Activated B cell treated with CpG ODN at 0.5 μM for 24 hours (primary cell): ENCODE measurements at places on chromosomes 3 and 15.

DNA sequence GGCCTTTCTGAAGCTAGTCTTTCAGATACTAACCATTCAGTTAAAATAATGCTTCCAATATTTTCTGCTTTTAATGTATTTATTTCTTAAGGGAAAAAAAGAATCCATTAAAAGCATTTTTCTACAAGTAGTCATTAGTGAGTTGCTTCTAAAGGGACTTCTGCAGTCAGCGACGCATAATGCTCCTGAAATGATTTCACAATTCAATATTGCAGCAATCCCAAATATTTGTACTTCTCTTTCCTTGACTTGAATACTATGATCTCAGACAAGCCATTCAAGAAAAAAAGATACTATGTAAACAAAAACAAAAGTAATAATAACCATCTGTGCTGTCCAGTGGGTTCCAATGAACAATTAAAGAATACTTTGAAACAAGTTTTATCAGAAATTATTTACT lies 681.0 kb downstream of the DIPK2A start:
- no peak for DNase-seq

DNA sequence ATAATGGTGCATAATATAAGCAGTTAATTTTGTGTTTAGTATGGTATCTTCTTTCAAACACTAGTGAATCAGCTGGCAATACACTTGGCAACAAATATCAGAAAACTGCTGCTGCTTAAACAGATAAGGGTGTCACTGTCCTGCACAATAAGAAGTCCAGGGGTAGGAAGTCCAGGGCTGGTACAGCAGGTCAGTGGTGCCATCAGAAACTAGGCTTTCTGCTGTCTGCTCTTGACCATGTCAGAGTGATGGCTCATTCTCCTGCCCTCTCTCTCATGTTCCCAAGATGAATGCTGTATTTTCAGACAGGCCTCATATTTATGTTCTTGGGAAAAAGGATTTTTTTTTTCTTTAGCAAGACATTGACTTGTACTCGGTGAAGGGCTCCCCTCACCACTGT lies 9.2 kb upstream of the GRK7 start:
- DNase-seq = no peak

GRCh38 chr3:81735334-81735733 lies 26.1 kb downstream of the GBE1 start:
- DNase-seq = no peak

GRCh38 chr3:23455084-23455483 lies 252.0 kb downstream of the UBE2E2 start:
- DNase-seq = no peak

DNA sequence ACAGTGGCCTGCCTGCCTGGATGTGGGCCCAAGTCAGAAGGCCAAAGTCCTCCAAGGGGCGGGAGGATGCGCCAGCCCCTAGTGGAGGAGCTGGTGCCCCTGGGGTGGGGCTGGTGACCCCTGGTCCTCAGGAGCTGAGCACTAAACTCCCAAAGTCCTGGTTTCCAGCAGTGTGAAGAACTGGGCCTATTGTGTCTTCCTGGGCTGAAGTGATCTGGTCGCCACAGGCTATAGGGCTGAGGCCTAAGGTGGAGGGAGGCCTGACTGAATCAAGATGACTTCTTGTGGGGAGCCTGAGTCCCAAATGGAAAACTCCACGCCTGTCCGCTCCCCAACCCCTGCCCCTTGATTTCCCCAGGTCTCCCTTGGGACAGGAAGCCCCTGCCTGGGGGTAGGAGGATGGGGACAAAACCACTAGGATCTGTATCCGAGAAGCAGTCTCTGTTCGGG lies 753 bp upstream of the FES start:
- no peak for DNase-seq

GRCh38 chr3:76954412-76954811 lies 85.5 kb upstream of the ROBO2 start:
- DNase-seq = no peak

DNA sequence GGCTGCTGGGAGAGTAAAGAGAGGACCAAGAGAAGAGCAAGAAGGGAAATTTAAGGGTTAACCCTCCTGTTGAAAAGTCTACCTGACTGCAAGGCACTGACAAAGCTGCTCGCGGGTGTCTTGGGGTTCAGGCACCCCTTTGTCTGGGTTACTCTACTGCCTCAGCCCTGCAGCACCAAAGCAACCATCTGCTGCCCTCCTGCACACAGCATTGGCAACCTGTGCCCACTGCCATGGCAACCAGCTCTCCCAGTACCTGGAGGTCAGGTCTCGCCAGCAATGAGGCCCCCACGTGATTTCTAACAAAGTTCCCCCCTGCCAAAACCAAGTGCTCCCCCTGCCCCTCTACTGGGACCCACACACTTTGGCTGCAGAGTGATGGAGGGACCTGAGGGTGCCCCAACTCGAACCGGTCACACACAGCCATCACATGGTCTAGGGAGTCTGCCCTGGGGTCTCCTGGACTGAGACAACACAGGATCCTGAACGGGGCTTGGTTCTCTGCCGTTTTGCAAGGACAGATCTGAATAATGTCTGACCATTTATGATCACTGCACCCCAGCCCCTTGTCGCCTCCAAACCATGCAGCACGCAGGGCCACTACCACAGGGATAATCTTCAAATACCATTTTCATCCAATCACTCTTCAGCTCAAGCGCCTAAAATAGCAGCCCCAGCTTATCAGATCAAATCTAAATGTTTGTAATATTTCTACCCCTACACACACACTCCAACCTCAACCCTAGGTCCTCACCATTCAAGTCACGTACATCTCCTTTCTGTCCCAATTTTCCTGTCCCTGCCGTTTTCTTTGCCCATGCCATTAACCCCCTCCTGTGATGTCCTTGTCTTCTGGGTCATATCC lies 50.7 kb downstream of the ADCY5 start:
- DNase-seq = no peak

DNA sequence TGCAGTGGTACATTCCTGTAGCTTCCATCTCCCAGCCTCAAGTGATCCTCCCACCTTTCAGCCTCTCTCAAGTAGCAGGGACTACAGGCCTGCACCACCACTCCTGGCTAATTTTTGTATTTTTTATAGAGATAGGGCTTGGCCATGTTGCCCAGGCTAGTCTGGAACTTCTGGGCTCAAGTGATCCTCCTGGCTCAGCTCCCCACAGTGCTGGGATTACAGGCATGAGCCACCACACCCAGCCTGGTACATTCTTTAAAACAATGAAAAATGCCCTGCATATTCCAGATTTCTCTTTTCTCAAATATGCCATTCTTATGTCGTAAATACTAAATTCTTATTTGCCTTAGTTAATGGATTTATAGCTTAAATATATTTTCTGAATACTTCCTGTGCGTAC lies 581.4 kb downstream of the MECOM start:
- no peak for DNase-seq

- DNase-seq = peak; percentile 9
Measured at GRCh38 chr3:46670000-46670890, 23.2 kb downstream of the ALS2CL start.

- DNase-seq = no peak
Measured at GRCh38 chr15:77709135-77709886, 76.6 kb upstream of the LINGO1 start.

- no peak for DNase-seq
Measured at GRCh38 chr3:101039285-101039684, 46.1 kb upstream of the ABI3BP start.

DNA sequence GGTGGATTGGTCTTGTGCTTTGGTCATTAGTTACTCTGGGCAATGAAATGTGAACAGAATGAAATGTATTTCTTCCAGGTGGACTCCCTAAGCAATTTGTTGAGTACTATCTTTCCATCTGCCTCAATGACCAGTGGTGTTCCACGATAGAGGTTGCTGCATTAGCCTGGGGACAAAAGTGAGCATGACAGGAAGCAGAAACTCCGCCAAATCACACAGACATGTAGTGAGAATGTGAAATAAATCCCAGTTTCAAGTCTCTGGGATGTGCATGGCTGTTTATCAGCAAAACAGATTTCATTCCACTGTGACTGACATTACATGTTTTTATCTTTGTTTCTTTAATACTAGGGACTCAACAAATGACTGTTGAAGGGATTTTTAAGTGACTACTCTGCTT lies 63.3 kb upstream of the DCBLD2 start:
- no peak for DNase-seq
